ENCODE measurements at places on chromosomes 4 and X.

- DNase-seq = peak; percentile 12
Measured at GRCh38 chr4:89837993-89838390, 1.0 kb upstream of the SNCA start.

DNA sequence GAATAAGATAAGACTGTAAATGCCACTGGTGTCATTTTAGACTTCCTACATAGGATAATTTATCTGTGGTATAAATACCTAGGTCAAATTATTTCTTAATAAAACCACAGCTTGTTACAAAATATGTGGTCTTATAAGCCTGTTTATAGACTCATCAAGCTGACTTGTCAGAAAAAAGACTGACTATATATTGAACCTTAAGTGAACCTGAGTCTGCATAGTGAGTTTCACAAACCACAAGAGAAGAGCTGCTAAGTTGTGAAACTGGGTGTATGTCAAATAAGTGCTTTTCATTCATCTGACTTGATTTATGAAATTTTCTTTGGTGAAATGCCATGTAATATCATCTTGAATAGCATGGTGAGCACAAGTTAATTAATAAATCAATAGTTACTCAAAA lies 48.4 kb upstream of the TMPRSS11A start:
- no peak for DNase-seq

GRCh38 chr4:121736735-121737351 lies 28.1 kb downstream of the SMIM43 start:
- DNase-seq = peak; percentile 38

DNA sequence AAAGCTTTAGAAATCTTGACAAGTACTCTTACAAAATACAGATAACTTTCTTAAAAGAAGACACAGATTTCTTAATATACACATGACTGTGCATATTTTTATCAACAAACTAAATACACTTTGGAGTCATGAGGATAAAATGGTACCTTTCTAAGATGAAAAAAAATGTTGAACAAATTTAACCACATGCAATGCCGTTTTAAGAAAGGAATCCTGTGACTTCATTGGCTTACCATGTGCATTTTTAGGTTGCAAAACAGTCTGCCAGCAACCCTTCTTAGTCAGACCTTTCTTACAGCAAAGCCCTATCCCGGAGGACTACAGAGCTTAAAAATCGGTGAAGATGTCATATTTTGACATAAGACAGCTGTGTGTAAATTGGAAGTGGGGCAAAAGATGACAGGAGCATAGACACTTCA lies 51.7 kb downstream of the GASK1B start:
- DNase-seq = no peak

DNA sequence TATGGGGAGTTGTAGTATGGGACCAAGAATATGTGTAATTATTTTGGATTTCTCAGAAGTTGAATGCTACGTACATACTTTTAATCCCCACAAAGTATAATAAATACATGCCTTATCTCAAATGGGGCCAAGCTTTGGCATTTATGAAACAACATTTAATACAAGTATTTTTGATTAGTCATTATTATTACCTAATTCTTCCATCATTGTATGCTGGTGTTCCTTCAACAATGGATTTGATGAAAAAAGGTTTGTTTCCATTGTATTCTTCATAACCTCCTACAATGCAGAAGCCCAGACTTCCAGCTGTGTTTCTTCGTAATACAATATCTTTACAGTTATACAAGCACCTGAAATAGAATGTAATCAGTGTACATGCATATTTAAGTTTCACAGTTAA lies 83.8 kb downstream of the FIP1L1 start:
- no peak for DNase-seq

DNA sequence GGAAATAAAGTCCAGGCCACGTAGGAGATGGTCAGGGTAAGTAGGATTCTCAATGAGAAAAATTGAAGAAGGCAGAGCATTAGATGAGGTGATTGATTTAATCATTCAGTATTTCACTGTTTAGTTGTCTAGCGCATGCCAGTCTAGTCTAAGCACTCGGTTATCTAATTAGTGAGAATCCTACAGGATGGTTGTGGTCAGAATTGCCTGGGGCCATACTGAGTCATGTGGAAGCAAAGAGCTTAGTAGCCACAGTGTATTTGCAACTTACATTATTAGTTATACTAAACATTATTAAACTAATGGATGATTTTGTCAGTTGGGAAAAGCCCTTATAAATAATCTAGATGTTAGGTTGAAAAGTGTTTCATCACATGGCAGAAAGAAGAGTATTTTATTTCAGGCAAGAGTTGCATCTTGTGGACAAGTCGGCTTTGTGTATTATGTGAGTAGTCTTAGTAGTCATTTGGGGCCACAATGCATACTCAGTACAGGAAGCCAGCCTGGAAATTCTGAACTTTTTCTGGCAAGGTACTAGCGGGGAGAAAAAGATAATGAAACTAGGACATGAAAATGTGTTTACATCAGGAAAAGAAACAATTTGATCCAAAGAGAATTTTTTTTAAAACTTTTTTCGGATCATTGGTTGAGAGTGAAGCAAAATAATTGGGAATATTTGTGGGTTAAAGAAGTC lies 31.9 kb downstream of the CPEB2 start:
- no peak for DNase-seq

DNA sequence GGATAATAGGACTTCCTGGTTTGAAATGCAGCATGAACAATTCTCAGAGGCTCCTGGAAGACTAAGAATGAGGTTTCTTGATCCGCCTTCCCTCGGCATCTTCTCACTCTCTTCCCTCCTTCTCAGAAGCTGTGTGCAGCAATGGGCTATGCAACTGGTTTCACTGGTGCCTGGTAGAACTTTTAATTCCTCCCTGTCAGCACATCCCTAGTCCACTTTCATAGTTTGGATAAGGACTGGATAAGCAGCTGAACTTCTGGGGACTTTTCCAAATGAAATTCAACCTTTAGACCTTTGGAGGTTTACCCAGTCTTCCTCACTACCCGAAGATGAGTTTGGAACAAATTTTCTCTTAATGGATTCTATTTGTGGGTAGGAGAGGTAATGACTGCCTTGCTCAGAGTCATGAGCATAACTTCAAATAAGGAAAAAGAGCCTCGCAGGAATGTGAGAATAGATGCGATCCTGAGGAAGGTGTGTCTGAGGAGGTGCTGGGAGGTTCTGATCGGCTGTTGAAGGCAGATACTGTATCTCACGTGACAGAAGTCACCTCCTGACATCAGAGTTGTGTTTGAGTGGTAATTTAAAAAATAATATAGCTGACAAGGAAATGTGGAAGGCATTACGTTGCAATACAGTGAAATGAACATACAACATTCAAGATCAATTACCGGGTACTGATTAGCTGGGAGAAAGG lies 56.0 kb upstream of the HAND2 start:
- no peak for DNase-seq

- no peak for DNase-seq
Measured at GRCh38 chrX:153925387-153925738, 701 bp downstream of the ARHGAP4 start.

DNA sequence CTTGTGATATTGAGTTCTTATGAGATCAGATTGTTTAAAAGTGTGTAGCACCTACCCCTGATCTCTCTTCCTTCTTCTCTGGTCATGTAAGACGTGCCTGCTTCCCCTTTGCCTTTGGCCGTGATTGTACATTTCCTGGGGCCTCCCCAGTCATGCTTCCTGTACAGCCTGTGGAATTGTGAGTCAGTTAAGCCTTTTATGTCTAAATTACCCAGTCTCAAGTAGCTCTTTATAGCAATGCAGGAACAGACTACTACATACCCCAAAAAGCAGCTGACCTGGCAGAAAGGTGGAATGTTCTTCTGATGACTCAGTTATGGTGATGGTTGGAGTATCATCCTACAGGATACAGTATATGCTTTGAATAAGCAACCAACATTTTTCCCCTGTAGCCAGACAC lies 11.4 kb upstream of the MCUB start:
- no peak for DNase-seq

GRCh38 chrX:71254092-71254963 lies at the start of gene ZMYM3:
ZMYM3 (minus strand) TSS chrX:71254140; CDS start chrX:71253255, 885 bp downstream.
- DNase-seq = peak; percentile 90

DNA sequence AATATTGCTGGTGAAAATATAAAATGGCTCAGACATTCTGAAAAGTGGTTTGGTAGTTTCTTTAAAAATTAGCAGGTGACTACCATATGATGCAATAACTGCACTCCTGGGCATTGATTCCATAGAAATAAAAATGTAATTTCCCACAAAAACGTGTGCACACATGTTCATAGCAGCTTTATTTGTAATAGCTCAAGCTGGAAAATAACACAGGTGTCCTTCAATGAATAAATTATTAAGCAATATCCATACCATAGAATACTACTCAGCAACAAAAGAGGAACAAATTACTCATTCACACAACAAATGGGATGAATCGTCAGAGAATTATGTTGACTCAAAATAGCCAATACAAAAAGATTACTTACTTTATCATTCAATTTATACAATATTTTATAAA lies 893.7 kb upstream of the SLIT2 start:
- no peak for DNase-seq

- no peak for DNase-seq
Measured at GRCh38 chr4:85573270-85573669, 98.3 kb downstream of the ARHGAP24 start.

DNA sequence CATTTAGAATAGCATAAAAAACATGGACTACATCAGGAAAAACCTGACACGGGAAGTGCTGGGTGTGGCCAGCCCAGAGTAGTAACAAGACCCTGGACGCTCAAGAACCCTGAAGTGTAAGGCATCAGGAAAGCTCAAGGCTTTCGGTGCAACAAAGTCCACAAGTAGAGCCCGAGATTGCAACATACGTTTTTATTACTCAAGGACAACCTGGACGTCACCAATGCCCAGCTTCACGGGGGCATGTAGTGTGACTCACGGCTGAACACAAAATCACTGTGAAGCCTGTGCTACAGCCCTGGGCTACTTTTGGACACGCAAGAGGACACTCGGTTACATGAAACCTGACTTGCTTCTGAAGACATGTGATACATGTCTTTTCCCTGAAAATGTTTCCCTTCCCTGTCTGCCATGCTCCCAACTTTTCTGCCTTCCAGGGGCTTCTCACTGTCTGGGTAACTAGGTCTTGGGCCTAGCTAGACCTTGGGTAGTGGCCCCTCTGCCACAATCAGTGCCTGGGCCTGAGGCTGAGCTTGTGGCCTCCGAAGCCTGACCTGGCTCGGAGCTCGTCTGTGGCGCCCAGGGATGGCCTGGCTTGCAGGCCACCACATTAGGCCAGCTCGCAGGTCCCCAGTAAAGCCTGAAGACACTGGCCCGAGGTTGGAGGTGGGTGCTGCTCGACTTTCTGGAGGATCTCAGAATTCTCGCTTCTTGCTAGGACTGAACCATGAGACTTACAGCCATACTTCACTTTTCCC lies 9.2 kb downstream of the IRAK1 start:
- DNase-seq = no peak

DNA sequence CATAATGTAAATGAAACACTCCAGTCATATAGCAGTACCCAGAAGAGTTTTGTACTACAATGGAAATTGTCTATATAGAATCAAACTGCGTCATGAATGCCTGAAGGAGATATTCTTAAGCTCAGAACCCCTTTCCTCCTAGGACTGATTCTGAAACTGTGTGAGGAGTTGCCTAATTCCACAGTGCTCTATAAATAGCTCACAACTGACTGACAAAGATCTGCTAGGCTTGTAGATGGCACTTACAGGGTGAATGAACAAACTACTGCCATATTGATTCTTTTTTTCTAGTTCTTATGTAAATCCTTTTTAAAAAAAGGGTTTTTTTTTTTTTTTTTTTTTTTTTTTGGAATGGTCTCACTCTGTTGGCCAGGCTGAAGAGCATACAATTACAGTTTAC lies 30.1 kb upstream of the UGT2B17 start:
- DNase-seq = no peak

- DNase-seq = no peak
Measured at GRCh38 chr4:17812801-17813200, 2.0 kb downstream of the NCAPG start.

Data from GM13976 (cell line).